ENCODE measurements at places on chromosomes 4 and X.

DNA sequence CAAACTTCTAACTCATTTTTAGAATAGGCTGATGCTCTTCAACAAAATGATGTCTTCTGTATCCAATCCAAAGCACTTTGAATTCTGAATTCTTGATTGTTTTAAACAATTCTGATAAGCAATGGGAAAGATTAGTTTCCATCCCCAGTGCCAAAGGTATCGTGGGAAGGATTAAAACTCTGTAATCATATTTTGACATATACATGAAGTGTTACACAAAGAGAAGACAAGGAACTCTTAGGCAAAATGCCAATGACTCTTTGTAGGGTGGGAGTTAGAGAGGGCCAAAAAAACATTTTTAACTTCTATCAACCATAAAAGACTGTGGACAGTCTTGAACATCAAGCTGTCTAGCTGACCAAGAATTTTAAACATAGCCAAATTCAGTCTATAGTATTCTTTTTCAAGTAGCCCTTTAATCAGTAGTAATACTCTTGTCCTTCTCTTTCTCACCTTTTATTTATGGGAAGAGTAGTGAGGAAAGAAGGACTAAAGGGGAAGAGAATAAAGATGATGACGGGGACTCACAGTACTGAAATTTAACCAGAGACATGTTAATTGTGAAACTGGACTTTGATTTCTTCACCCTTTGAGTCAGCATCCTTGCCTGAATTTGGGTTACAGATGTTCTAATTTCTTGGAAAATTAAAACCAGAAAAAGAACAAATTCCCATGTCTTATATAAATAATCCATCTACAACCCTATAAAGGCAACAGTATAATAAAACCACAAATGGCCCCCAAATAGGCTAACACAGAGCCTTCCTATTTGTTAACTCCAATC, 51.8 kb upstream of the VEGFD start:
- no peak for DNase-seq

- no peak for DNase-seq
These were observed 83.3 kb downstream of the C4orf33 start for GRCh38 chr4:129179276-129179675.

DNA sequence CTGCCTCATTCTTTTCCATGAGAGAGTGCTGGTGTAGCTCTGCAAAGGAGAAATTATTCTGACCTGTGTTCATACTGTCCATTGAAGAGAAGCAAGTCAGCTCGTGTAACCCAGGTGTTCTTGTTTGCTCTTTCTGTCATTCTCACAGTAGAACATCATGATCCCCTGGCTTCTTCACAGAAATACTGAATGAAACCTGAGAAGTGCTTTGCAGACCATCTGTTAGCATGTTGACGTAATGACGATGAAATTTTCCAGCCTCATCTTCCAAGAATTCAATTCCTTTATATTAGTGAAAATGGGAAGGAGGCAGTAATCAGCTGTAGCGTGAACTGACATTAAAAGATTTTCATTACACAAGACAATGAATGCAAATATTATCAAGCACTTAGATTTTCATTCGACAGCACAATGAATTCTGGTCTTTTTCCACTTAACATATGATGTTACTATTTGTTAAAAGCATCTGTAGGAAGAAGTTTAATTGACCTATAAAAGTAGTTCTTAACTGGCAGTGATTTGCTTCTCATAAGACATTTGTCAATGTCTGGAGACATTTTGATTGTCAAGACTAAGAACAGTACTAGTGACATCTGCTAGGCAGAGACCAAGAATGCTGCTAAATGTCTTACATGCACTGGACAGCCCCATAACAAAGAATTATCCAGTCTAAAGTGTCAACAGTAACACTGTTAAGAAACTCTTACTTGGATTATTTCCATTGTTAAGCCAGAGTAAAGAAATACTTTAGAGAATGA, 246.3 kb downstream of the BANK1 start:
- peak; percentile 63 for DNase-seq

GRCh38 chr4:90643156-90643555, 516.0 kb downstream of the CCSER1 start:
- DNase-seq = no peak

- DNase-seq = peak; percentile 61
These were observed 424.5 kb upstream of the CTSO start for GRCh38 chr4:156378033-156378665.

DNA sequence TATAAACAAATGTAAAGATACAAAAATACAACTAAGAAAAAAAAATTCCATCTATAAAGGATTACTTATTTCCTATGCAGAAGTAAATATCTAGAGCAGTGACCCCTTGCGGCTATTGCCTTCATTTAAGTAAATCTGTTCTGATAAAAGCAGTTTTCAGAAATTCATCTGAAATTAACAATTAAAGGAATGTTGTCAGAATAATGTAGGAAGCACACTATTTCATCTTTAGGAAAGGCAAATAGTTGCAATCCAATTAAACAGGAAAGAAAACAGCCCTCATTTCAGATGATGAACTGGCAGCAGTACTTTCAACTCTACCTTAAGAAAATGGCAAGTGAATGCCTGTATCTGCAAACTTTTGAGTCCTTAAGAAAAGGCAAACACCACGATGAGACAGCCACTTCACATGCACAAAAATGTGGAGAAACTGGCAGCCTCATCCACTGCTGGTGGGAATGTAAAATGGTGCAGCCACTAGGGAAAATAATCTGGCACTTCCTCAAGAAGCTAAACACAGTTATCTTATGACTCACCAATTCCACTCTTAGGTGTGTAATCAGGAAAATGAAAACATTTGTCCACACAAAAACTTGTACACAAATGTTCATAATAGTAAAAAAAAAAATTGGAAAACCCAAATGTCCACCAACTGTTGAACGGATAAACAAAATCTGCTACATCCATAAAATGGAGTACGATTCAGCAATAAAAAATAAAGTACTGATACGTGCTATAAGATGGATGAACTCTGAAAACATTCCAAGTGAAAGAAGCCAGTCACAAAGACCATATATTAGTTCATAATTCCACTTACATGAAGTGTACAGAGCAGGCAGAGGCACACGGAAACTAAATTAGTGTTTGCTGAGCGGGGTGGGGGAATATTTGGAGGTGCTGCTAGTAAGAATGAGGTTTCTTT, 2.0 kb upstream of the THAP9 start:
- peak; percentile 85 for DNase-seq

- DNase-seq = peak; percentile 59
These were observed 143.4 kb downstream of the PTCHD1 start for GRCh38 chrX:23478056-23478455.

DNA sequence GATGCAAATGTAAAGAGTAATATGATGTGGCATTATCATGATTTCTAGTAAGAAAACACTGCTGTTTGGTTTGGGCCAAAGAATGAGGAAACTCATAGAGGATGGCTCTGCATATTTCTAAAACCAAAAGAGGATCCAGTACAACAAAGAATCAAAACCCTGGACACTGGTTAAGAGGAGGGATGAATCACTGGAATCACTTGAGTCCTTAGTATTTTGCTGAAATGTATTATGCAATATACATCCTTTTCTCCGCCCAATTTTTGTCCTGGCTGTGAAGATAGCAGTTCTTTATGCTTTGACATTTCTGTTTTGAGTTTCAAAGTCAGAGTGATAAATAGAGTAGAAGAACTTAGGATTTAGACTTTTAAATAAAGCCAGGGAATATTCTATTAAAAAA, 345.9 kb downstream of the PACRGL start:
- DNase-seq = peak; percentile 16

DNA sequence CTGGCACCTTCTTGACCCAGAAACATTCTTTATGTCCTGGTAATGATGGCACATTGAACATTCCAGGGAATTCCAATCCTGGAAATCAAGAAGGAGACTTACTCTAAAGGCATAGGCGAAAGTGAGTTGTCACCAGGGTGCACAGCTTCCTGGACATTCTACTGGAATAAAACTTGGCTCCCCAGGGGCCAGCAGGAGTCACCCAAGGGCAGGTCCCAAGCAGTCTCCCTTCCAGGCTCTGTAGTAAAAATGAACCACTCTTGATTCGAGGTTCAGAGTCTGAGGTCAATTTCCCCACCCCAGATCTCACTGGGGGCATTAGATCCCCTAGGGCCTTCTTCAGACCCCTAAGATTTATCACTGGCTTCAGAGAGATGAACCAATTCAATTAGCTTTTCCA, 338.7 kb upstream of the GATB start:
- no peak for DNase-seq

GRCh38 chr4:177923888-177924287, 481.7 kb upstream of the AGA start:
- DNase-seq = peak; percentile 7

GRCh38 chrX:122586831-122587230, 597.2 kb upstream of the GRIA3 start:
- DNase-seq = peak; percentile 34

- DNase-seq = no peak
These were observed 2156.6 kb upstream of the TENM3 start for GRCh38 chr4:180086480-180087190.

- peak; percentile 6 for DNase-seq
These were observed 172.7 kb downstream of the GPM6A start for GRCh38 chr4:175639346-175639745.

GRCh38 chrX:154116426-154117211, 19.1 kb upstream of the MECP2 start:
- no peak for DNase-seq

GRCh38 chrX:136525738-136526606, 6.0 kb upstream of the VGLL1 start:
- peak; percentile 62 for DNase-seq

- DNase-seq = no peak
These were observed 121.7 kb upstream of the CXXC4 start for GRCh38 chr4:104616401-104616820.

- peak; percentile 82 for DNase-seq
These were observed 17.2 kb upstream of the RTL9 start for GRCh38 chrX:110341189-110342035.

DNA sequence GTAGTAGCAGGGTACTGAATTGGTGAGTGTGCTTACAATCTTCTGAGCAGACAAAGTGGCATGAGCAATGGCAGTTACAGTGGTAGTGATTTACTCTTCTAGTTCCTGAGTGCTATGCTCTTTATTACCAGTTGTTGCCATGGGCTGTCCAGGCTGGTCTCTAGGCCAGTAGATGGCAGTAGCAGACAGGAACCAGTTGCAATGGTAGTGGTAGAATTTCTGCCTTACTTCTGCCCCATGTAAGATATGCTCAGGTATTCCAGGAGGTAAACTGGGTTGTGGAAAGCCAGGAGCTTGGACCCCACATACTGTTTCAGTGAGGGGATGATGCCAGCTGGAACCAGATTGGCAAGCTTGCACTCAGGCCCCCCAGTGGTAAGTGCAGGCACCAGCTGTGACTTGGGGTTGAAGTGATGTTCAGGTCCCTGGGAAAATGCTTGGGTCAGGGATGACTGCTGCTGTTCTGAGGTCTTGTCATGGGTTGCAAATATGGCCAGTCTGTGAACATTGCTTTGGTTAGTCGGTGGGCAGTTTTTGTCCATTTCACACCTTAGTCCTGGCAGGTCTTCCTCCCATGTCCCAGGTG, 63.0 kb upstream of the ZXDB start:
- peak; percentile 10 for DNase-seq

GRCh38 chr4:176467001-176467400, 147.2 kb downstream of the SPCS3 start:
- peak; percentile 73 for DNase-seq

- DNase-seq = no peak
These were observed 562 bp downstream of the AKAP17A start for GRCh38 chrX:1591863-1592469.

DNA sequence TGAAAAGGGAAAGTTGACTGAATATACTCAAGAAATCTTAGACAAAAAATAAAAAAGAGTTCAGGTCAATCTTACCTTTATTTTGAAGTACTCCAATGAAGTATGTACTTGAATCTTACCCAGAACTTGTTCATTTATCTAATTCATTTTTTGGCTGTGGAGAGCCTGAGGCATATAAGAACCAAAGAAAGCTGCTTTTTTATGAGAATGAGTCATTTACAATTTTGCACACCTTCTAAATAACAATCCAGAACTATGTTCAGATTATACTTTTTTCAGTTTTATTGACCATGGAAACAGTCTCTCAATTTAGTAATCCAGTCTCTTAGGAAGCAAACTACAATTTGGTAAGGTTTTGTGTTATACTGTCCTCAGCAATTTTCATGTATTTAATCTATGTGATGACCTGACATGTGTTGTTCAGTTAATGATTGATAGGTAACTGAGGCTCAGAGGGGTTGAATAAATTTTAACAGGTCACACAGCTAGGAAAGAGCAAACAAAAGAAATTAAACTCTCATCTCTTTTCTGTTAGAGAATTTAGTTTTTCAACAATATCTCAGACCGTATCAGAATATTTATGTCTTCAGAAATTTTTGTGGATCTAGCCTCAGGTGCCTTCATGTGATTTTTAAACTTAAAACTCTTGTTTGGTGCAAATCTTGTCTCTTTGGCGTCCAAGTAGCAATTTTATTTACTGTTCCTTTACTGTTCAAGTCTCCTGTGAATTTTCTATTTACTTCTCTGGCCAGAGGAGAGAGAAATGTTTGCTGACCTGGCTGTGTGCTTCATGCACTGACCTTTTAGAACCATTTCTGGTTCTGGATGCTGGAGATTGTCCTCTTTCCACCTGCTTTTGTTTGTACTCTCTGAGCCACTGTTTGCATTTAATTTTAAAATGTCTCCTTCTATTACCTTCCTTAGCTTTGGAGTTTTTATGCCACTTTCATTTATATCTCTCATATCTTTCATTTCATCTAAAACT, 1453.4 kb downstream of the STIM2 start:
- DNase-seq = no peak

DNA sequence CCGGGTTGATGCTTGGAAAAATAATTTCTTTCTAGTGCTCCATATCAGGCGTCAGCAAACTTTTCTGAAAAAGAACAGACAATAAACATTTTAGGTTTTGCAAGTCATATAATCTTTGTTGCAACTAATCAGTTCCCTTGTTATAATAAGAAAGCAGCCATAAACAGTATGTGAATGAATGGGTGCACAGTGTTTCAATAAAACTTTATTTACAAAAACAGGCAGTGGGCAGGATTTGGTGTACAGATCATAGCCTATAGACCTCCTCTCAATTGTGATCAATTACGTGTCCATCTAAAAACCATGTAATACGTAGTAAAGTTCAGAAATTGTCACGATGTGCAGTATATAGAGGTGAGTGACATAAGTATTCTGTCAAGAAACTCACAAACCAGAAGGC, 143.4 kb downstream of the AREG start:
- no peak for DNase-seq

- no peak for DNase-seq
These were observed 192.2 kb downstream of the FGF13 start for GRCh38 chrX:138519296-138519695.

DNA sequence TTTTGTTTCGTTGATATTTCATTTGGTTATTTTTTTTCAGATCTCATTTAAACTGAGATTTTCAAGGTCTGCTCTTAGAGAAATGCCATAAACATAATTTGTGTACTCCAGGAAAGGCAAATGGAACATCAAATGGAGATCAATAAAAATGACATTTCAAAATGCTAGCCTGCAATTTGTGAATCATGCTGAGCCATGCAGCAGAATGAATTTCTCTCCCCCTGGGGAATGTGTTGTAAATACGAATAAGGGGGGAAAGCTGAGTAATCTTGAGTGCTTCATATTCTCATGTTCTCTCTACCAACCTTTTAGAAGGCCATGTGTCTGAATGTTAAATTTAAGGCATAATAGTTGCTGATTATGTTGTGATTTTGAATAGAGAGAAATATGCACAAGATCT, 7.8 kb downstream of the ZCCHC4 start:
- DNase-seq = peak; percentile 50

- DNase-seq = no peak
These were observed 18.6 kb upstream of the CPE start for GRCh38 chr4:165360041-165360695.

- no peak for DNase-seq
These were observed 408.6 kb downstream of the ADAM29 start for GRCh38 chr4:175326796-175327195.

- DNase-seq = no peak
These were observed 20.5 kb upstream of the STS start for GRCh38 chrX:7127056-7127455.

Data from EL (cell line).